Activated CD4-positive, CD25-positive, alpha-beta regulatory T cell (primary cell): ENCODE measurements at places on chromosomes 1 and 21.

GRCh38 chr1:160149716-160150115, 1.7 kb upstream of the ATP1A4 start:
- no peak for DNase-seq

- DNase-seq, result no peak
Observed at GRCh38 chr1:181608948-181609347, 125.6 kb downstream of the CACNA1E start.

GRCh38 chr1:11912000-11912399, 14.2 kb downstream of the KIAA2013 start:
- no peak for DNase-seq

GRCh38 chr1:198520524-198521254, 19.8 kb downstream of the ATP6V1G3 start:
- no peak for DNase-seq

GRCh38 chr1:18110968-18111367, 3.4 kb downstream of the IGSF21 start:
- DNase-seq, result no peak

- no peak for DNase-seq
Observed at GRCh38 chr1:38622197-38622596, 237.4 kb downstream of the RRAGC start.

GRCh38 chr1:47623557-47623940, 185.7 kb downstream of the FOXD2 start:
- DNase-seq, result no peak

- no peak for DNase-seq
Observed at GRCh38 chr1:70836456-70836855, 211.2 kb downstream of the PTGER3 start.

DNA sequence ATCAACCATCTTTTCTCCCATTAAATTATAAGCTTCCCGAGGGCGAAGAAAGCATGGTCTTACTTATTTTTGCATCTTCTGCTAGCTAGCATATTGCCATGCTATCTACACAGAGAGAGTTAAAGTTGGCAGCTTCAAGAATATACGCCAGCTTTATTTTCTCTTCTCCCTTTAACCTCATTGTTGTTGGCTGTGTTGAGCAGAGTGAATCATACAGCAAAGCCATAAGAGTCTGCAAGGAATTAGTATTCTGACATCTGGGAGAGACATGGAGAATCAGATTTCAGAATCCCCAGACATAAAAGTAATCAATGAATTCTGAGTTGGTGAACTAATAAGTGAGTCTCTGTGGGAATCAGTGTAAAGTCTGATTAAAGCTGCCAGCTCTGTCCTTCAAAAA, 649.6 kb upstream of the PTBP2 start:
- DNase-seq, result no peak

GRCh38 chr1:24236789-24237371, 49.8 kb upstream of the IFNLR1 start:
- DNase-seq, result no peak

GRCh38 chr1:2003541-2004131, at the start of gene CFAP74:
Gene CFAP74, minus strand, starts transcription at chr1:2003786. Its CDS starts 12,830 bp downstream, at chr1:1990956.
- no peak for DNase-seq

- no peak for DNase-seq
Observed at GRCh38 chr1:205049479-205049878, 6.5 kb downstream of the CNTN2 start.

DNA sequence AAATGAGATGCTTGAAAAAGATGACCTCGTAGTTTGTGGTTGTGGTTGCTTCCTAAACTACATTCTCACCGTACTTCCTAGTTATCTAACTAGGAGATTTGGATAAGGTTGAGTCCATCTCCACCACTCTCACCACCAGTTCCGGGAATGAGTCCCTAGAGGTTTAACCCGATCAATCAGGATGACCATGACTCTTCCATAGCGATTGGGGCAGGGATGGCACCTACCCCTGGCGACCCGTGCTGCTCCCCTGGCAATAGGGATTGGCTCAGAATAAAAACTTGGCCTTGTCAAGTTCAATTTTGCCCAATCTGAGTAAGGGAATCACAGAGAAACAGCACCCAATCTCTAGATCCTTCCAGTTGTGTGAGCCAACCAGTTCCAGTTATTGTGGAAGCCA, 2.7 kb upstream of the MIS18A start:
- no peak for DNase-seq

GRCh38 chr1:166082601-166083000, 84.2 kb downstream of the FAM78B start:
- no peak for DNase-seq

DNA sequence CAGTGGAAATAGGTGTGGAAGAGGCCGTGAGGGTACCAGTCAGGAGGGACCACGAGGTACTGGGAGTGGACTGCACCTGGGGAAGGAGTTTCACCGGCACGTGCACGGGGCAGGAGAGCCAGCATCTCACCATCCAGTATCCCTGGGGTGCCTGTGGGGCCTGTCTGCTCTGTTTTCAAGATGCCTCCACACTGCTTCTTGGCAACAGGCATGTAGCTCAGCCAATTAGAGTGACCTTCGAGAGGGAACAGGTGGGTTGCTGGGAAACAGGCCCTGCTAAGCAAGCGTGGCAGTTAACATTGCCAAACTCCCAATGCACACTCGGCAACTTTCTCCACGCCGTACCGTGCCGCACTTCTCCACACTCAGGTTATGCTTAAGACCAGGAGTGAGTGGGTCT, 17.7 kb downstream of the KCNC4 start:
- DNase-seq, result no peak

DNA sequence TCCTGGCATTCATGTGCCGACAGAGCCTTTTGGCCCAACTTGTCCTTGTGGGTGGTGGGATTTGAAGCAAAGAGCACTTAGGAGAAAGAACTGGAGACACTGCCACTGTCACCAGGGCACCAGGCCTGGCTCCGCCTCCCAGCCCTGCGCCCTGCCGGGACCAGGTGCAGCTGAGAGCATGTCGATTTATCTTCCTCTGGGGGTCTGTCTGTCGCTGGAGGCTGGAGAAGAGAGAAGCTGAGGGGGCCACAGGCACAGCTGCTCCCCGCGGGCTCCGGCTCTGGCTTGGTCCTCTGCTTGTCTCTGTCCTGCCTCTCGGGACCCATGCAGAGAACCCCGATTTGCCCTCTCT, 28.2 kb downstream of the PCNT start:
- DNase-seq, result no peak

- no peak for DNase-seq
Observed at GRCh38 chr1:234658138-234658537, 48.2 kb upstream of the IRF2BP2 start.

- no peak for DNase-seq
Observed at GRCh38 chr21:38354231-38354630, 97.4 kb downstream of the KCNJ15 start.

GRCh38 chr1:203744075-203744972, 20.7 kb upstream of the LAX1 start:
- no peak for DNase-seq

- no peak for DNase-seq
Observed at GRCh38 chr1:50095716-50096115, 13.0 kb upstream of the ELAVL4 start.

GRCh38 chr1:117753232-117753631, 147.4 kb downstream of the TENT5C start:
- no peak for DNase-seq

DNA sequence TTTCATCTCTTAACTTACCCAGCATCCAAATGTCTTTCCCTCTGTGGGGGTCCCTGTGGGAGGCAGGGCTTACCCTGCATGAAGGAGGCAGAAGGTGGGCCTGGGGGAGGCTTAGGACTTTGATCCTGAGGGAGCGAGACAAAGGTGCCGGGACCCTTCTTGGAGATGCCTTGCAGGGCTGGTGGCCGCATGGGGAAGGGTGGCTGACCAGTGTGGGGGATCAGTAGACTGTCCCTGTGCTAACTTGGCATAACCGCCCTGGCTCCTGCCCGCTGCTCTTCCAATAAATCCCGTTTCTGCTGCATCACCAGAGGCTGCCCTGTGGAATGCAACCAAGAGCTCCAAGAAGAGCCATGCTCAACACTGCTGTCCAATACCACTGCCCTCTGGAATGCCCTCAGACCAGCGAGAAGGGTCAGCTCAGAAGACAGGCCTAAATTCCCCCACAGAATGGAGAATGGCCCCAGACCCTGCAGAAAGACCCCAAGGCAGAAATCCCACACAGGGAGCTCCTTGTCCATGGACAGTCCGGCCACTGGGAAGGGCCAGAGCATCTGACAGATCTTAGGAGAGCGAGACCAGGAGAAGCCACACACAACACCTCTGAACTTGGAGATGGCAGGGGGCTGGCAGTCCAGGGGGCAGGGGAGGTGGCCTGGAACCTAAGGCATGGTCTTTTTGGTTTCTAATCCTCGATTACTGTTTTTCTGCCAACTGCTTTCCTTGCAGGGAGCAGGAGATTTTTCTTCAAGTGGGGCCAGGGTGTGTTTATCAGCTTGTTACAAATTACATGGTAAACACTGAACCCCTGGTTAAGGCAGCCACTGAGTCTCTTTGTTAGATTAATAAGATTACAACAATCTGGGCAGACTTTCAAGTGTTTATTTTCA, 46.7 kb upstream of the DMRTB1 start:
- no peak for DNase-seq

DNA sequence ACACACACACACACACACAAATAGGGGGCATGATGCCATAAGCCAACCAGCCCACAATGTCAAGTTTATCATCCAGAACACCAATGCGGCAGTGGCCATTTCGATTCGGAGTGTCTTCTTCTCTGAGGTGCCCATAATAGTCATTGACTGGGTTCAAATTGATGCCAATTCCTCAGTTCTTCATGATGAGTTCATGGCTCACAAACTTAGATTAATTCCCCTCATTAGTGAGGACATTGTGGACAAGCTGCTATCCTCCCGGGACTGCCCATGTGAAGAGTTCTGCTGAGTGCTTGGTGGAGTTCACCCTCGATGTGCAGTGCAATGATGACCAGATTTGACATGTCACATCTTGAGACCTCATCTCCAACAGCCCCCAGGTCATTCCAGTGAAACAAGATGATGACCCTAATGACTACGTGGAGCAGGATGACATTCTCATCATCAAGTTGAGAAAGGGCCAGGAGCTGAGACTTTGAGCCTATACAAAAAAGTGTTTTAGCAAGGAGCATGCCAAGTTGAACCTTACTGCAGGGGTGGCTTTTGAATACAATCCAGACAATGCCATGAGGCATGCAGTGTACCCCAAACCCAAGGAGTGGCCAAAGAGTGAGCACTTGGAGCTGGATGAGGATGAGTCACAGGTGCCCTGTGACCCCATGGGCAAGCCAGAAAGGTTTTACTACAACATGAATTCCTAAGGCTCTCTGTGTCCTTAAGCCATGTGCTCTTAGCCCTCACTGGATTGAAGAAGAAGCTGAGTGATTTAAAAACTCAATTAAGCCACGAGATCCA, 211.6 kb upstream of the SAMSN1 start:
- DNase-seq, result no peak

- DNase-seq, result no peak
Observed at GRCh38 chr1:107433635-107434360, 293.0 kb downstream of the NTNG1 start.

- DNase-seq, result no peak
Observed at GRCh38 chr1:156489166-156489934, 11.2 kb downstream of the MEF2D start.

GRCh38 chr1:57102561-57103326, 136.9 kb upstream of the C8B start:
- DNase-seq, result no peak

DNA sequence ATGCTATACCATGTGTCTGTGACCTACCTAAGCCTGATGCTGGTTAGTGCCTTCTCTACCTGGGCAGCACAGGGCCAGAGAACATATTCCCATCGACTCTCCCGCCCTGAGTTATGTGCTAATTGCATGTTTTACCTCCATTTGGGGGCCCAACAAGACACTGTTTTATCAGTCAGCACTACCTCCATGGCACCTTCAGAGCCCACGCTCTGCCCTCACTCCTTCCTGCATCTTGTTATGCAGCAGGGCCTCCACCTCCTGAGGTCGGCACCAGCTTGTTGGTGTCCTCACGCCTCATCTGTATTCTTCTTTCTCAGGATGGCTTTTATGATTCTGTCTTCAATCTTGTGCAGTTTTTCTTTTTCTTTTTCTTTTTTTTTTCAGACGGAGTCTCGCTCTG, 11.9 kb downstream of the WNT9A start:
- DNase-seq, result no peak

- no peak for DNase-seq
Observed at GRCh38 chr21:28761674-28762356, 230.9 kb downstream of the LTN1 start.

- no peak for DNase-seq
Observed at GRCh38 chr1:167427848-167428247, 90.5 kb downstream of the CD247 start.

DNA sequence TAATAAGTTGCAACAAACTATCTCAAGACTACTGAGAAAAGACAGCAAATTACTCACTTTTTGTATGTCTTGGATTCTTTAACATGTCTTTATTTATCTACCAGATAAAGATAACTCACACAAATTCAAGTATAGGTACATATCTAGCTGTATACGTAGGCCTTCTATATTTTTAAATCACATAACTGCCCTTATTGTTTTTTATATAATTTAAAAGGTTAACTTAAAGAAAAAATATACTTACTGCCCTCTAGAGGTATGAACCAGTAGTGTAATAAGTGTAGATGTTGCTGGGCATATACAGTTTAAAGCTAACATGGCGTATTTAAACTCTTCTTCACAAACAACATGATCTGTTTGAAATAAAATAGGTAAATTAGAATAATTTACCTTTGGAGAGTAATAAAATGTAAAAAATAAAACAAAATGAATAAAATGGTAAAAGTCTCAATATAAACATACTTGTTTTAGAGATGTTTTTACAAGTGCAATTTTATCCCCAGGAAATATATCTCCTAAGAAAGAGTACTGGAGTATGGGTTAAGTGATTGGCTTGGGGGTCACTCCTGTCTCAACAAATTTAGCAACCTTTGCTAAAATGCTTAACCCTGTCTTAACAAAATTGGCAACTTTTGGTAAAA, 235.2 kb downstream of the KCNT2 start:
- no peak for DNase-seq

GRCh38 chr1:158932171-158932570, 819 bp downstream of the PYHIN1 start:
- DNase-seq, result no peak

- DNase-seq, result no peak
Observed at GRCh38 chr1:19861034-19861433, 21.2 kb upstream of the OTUD3 start.

DNA sequence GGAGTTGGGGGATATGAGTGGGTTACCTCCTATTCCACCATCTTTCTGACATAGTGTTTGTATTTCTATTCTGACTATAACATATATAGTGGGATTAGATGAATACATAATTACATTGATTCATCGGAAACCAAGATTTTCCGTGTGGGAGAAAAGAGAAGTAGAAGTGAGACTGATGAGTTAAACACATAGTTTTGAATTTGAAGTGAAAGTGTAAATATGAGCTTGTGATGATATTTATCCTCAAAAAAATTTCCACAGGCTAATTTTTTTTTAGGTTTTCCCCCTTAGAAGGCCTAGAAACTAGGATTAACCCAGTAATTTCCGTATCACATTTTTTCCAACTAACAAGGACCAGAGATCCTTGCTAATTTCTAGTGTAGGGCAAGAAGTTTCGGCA, 6.9 kb downstream of the CD1B start:
- no peak for DNase-seq
